Fibroblast of gingiva (primary cell): ENCODE measurements at places on chromosomes 5 and 9.

GRCh38 chr5:96439477-96440184 is 6.6 kb upstream of the PCSK1 start:
- no peak for DNase-seq

- no peak for DNase-seq
Measured at GRCh38 chr9:16010221-16010620, 457.4 kb downstream of the CCDC171 start.

DNA sequence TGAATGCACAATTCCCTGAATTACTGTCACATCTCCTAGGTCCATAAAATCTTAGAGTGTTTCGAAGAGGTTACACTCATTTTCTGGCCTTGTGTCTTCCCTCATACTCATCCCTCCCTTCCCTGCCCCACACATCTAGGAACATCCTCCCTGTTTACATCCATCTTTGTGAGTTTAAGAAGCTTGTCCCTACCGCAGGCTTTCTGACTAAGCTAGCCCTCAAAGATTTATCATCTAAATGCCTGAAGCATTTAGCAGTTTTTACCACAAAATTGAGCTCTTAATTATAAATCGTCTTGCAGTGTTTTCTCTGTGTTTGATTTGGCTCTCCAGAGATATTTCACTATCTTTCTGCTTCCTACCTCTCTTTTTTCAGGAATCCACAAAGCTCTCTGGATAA is 374.8 kb downstream of the KIAA0825 start:
- no peak for DNase-seq

DNA sequence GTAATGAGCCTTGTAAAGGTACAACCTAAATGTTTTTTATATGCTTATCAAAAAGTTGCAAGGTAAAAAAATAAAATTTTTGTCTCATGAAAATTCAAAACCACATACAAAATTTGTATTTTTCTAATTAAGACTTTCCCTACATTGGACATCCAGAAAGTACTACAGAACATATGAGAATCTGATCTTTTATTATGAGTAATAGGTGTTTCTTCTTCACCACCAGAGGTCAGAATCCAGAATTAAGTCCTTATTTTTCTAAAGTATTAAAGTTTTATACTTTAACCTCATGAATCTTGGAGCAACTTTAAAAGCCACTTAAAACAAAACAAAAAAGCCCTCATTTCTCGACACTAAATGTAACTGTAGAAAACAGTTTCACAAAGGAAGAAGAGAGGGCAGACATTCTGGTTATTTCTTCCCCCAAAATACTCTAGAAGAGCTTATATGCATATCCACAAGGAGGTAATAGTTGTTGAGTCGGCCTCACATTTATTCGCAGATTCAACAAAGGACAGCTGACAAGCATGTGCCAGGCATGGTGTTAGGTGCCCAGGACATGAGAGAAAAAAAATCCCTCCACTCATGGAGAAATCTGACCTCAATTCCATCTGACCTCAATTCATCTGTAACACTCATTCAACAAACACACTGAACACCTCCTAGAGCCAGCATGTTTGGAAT is 69.3 kb downstream of the MLLT3 start:
- peak; percentile 21 for DNase-seq

GRCh38 chr5:13276156-13276555 is 668.3 kb downstream of the DNAH5 start:
- no peak for DNase-seq

- no peak for DNase-seq
Measured at GRCh38 chr9:14216612-14217194, 97.2 kb downstream of the NFIB start.

DNA sequence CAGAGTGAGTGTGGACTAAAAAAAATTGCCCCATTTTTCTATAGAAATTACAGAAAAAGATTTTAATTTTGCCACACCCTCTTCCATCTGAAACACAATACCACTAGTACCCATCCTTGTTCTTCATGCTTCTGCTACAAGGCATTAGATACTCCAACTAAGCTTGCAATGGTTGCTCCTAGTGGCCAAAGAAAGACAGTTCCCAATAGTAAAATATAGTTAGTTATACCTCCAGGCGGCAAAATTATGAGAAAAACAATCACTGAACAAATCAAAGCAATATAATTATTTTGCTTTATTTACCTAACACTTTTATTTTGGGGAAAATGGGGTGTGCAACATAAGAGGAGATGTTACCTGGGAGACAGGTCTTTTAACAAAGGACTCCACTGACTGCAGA is 101.2 kb downstream of the RAPGEF6 start:
- no peak for DNase-seq

- no peak for DNase-seq
Measured at GRCh38 chr9:27726244-27727081, 153.2 kb upstream of the C9orf72 start.

GRCh38 chr9:21455320-21455719 is 15.1 kb downstream of the IFNA1 start:
- DNase-seq = peak; percentile 18

- peak; percentile 24 for DNase-seq
Measured at GRCh38 chr5:169442913-169443784, 140.4 kb upstream of the SPDL1 start.
